ENCODE measurements at places on chromosomes 12 and 14.

GRCh38 chr14:102909911-102910310 lies 12.6 kb upstream of the AMN start:
- DNase-seq, result no peak

GRCh38 chr12:62468397-62468796 lies 1.8 kb downstream of the MON2 start:
- DNase-seq, result no peak

- DNase-seq, result no peak
These were observed 19.4 kb upstream of the KRT18 start for GRCh38 chr12:52929538-52929937.

GRCh38 chr14:104826861-104827176 lies 25.9 kb downstream of the ZBTB42 start:
- DNase-seq, result no peak

DNA sequence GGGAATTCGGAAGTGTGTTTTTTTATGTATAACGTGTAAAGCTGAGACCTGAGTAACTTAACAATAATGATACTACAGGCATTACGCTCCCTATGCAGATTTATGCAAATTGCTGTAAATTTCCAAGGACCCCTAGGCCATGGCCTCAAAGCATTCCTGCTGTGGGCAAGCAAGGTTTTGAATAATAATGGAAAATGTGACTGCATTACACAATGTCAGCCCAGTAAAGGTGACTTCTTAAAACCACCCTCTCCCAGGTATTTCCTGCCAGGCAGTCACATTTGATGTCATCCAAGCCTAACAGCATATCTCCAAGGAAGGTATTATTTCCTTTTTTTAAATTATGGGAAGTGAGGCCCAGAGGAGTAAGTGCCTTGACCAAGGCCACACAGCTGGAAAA lies 621.0 kb downstream of the BCL11B start:
- DNase-seq, result no peak

GRCh38 chr12:80498059-80498728 lies 54.2 kb downstream of the PTPRQ start:
- DNase-seq, result no peak

DNA sequence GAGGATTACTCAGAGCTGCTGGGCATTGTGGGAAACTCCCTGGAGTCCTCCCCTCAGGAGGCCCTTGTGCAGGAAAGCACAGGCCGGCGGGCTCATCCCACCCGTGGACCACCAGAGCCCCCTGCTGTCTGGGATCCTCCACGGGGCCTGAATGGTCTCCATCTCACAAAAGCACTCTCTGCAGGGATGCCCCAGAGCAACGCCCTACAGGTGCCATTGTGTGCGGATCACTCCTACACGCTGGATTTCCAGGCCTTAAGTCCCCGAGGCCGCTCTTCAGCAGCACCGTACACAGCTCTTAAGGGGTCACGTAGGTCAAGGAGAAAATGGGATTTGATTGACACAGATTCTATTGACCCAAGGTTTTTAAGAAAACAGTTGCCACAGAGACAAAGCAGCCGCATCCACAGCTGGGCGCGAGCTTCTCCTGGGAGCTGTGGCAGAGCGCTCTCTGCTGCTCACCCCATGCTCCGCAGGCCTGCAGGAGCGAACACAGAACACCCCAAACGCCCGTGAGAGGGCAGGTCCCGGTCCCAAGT lies 36.7 kb upstream of the RIMBP2 start:
- DNase-seq, result no peak

DNA sequence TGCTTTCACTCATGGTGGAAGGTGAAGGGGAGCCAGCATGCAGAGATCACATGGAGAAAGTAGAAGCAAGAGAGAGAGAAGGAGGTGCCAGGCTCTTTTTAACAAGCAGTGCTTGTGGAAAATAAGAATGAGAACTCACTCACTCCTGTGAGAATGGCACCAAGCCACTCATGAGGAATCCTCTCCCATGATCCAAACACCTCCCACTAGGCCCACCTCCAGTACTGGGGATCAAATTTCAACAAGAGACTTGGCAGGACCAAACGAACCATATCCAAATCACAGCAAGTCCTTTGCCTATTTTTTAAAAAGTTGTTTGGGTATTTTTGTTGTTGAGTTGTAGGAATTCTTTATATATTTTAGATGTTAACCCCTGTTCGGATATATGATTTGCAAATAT lies 245.9 kb upstream of the ARID2 start:
- DNase-seq, result no peak

DNA sequence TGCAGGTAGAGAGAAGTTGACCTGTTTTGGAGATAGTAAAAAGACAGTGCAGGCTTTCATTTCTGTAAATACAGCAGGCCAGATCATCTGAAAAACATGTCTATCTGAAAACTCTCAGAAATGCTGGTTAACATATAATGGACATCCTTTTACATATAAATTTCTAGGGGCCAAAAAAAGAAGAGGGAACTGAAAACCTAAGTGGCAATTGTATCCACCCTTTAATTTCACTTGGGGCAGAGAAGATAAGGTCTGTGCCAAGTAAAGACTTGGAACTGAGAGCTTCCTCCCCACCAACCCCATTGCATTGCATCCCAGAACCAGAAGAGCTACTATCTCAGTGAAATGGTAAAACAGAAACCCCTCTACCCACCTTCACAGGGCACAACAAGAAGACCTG lies 141.0 kb downstream of the SRGAP1 start:
- DNase-seq, result no peak

DNA sequence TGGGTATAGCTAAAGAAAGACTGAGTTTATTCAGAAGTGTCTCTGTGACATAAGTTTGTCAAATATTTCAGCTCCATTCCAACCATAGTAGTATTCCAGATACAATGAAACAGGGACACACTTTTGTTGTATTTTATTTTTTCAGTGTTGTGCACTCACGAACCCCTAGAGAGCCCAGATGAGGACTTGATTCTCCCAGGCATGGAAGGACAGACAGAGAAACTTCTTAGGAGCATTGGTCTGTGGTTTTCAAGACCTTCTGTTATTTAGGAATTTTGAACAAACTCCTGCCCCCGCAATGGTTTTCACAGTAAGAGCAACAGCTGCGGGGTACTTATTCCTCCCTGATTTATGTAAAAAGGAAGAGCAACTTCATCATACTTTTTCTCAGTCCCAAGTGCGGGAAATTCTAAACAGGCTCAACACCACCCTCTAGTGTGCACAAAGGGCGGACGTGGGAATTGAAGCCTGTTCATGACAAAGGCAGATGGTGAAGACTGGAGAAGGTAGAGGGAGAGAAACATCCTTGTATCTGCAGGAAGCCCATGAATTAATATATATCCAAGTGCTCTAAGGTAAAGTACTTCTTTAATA lies 147.6 kb downstream of the PAH start:
- DNase-seq, result peak; percentile 38

DNA sequence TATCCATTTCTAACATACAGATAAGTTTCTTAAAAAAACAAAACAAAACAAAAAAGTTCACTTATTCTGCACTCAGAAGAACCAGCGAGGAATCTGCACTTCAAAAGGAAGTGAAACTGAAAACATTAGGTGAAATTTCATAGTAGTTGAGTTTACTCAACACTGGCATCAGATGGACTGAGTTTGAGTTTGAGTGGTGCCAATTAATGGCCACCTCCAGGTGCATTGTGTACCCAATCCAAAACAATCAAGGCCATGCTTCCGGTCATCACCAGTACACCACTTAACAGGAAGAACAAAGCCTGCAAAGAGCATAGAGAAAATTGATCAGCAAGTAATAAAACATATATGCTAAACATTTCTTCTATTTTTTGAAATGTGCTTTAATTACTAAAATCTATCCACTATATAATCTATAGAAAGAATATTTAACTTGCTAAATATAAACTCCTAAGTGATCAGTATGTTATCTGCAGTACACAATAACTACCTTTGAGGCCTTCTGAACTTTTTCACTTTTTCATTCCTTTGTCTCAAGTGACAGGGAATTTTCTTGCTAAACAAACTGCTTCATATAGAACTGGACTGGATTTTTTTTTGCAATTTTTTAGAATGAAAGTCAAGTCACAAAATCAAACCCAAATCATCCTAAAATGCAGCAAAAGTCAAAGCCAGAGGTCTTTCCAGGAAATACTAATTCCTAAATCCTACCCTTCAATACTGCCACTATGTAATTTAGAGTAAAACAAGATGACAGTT lies 11.5 kb downstream of the SLC38A2 start:
- no peak for DNase-seq

DNA sequence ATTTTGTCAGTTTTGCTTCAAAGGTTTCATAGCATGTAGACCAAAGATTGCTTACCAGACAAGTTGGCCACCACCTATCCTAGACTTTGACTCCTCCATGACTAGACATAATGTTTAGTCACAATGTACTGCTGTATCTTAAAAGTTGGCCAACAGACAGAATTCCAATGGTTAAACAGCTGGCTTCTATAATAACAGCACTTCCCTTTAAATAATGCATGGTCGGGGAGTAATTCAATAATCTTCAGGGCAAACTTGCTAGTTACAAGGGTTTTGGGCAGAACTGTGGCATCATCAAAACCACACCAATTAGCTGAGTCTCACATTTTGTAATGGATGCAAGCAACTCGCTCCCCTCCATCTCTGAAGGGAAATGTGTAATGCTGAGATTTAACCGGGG lies 56.9 kb downstream of the IGF1 start:
- no peak for DNase-seq

- DNase-seq, result no peak
These were observed 1.1 kb downstream of the ADSS1 start for GRCh38 chr14:104724981-104725771.

DNA sequence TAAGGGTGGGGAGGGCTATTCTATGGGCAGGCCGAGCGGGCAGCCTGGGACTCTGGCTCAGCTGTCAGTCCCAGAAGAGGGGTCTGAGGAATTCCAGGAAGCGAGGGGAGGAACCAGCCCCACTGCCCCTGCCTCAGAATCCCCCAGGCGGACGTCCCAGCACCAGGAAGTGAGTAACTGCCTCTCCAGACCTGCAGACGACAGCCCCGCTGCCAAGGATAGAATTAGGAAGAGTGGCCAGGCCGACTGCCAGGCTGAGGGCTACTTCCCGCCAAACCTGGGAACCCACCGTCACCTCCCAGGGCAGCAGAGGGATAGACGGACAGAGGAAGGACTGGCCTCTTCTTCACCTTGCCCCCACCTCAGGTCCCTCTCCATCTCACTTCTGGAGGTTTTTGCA lies 6.7 kb upstream of the BDKRB2 start:
- DNase-seq, result no peak

GRCh38 chr14:101878822-101879528 lies 85.4 kb upstream of the DYNC1H1 start:
- DNase-seq, result no peak

DNA sequence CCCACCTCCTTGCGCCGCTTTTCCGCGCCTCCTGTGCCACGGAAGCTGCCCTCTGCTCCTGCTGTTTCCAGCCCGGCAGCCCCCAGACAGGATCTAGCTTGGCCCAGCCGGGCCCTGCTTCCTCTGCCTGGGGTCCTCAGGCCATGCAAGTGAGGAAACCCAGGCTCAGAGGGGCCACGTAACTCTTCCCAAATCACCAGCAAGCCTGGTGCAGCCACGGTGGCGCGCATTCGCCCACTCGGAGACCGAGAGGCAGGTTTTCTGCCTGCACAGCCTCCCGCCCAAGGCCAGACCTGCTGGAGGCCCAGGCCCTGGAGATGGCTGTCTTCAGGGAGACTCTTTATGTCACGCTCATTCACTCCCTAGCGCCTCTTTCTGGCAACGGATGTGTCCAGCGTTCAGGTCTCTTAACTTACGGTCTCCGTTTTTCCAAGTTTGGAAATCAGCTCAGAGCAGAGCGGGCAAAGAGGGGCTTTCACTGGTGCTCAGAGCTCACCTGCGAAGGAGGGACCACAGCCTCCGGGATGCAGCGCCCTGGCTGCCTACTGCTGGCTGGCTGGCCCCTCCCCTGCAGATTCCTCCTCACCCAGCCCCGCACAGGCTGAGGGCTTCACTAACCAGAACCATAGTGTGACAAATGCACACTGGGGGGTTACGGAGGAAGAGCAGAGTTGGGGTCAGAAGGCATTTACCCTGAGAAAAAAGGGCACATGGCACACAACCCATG lies 20.6 kb upstream of the CEP170B start:
- no peak for DNase-seq

DNA sequence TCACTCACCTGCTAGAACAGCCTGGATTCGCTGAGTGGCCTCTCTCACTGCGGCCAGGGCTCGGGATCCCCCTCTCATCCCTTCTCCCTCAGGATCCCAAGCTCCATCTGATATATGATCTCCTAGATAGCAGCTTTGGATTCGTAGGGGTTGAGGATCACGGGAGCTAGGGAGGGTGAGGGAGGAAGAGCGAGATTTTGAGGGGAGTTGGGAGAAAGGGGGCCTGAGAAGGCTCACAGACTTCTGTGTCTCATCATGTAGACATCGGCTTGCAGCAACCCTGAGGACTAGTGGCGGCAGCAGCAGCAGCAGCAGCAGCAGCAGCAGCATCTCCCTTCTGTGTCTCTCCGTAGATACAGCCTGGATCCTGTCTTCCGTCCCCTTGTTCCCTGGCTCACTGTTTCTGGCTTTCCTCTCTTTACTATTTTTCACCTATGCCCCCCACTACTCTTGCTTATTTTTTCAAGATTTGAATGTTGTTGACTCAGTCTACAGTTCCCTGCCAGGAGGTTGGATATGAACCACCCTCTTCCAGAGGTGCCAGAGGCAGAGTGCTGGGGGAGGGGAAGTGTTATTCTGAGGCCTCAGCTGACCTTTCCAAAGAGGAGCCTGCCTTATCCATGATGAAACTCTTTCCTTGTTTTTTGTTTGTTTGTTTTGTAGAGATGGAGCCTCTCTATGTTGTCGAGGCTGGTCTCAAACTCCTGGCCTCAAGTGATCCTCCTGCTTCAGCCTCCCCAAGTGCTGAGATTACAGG lies at the start of gene CIROP:
Gene CIROP (minus strand): TSS at position 399 of the 757 bp plus-strand sequence. CDS start 69 bp downstream, at position 330.
- DNase-seq, result no peak

DNA sequence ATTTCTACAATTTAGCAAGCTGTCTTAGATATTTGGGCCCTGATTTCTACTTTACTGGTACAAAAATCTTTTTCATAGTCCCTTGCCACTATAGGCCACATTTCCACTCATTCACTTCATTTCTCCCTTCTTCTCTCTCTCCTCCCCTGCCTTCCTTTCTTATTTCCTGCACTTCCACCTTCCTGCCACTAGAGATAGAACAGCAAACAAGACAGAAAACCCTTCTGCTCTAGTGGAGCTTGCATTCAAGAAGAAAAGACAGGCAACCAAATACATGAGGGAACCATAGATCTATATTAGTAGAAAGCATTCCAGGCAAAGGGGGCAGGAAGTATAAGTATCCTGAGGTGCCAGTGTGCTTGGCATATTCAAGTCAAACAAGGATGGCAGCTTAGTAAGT lies 623.5 kb downstream of the FLRT2 start:
- DNase-seq, result no peak

DNA sequence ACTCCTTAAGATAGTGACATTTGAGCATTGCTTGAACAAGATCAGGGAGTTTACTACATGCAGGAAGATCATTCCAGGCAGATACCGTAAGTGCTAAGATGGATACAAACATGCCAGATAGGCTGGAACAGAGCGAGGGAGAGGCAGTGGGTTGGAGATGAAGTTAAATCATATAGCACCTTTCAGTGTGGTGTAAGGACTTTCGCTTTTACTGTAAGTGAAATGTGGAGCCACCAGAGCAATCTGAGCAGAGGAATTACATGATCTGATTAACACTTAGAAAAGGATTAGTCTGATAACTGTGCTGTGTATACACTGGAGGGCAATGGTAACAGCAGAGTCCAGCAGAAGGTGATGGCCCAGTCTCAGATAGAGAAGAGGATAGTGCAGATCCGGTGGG lies 163.0 kb upstream of the SSTR1 start:
- no peak for DNase-seq

GRCh38 chr14:101230161-101230850 lies 326.8 kb upstream of the RTL1 start:
- DNase-seq, result no peak

Measured in GM12864 (cell line).